ENCODE measurements at places on chromosomes 13 and 19.
A peak's percentile ranks its signal among the peaks of the same experiment; 100 is the strongest.

DNA sequence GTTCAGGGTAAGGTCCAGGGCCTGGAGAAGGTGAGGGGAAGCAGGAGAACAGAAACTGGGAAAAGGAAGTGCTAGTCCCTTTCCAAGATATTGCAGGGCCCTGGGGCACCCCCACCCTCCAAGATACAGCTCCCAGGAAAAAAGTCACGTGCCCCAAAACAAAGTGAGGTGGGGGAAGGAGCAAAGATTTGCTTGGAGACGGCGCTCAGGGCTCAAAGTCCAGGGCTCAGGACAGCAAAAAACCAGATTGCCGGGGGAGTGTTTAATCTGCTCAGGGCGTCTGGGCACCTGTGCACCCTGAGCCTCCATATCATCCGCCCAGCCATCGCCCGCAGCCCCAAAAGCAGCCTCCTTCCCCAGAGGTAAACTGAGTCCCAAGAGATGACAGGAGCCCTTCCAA, 6.3 kb downstream of the SMIM24 start:
- no peak overlapping the region for H3K4me3 ChIP-seq
- no peaks in the 10 kb centered on the region for H3K36me3 ChIP-seq
- H3K4me1 ChIP-seq = peaks cover 3% of the 10 kb centered on the region
- no peak for DNase-seq
- no peak overlapping the region for H3K27ac ChIP-seq

- H3K4me1 ChIP-seq = peaks cover 41% of the 10 kb centered on the region
- peak overlapping the region; percentile 9 for H3K4me3 ChIP-seq
- H3K27ac ChIP-seq = no peak overlapping the region
- H3K27me3 ChIP-seq = no peaks in the 10 kb centered on the region
- DNase-seq = peak; percentile 89
These were observed 2.0 kb upstream of the RNF126 start for GRCh38 chr19:664913-665443.

DNA sequence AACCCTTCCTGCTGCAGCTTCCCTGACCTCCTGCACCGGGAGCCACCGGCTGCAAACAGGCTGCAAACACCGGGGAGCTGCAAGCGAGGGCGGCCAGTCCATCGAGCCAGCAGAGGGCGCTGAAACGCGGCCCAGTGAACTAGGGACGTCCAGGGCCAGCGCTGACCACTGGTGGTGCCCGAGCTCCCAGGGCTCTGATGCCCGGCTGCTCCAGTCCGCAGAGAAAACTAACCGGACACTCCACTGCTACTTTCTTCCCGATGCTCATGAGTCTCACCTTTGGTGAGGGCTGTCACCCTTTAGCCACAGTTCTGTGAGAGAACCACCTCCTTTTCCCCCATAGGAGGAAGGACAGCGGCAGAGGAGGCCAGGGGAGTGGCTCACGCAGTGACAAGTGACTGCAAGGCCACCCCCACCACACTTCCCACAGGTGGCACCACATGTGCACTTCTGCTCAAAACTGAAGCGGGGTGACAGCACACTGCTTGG, 82.8 kb upstream of the MTIF3 start:
- DNase-seq = peak; percentile 57
- peak overlapping the region; percentile 17 for H3K4me3 ChIP-seq

DNA sequence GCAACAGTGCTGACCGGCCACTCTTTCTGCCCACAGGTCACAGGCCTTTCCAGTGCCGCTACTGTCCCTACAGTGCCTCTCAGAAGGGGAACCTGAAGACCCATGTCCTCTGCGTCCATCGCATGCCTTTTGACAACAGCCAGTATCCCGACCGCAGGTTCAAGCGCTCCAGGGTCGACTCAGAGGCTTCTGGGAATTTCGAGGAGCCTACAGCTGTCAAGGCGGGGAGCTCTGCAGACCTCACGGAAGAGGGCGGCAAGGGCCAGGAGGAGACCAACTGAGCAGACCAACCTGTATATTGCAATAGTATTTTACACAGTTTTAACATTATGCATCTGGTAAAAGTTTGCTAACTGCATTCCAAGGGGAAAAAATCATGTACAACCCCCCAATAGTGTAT, 338.5 kb downstream of the ZNF536 start:
- no peak overlapping the region for H3K4me3 ChIP-seq
- H3K4me1 ChIP-seq = no peaks in the 10 kb centered on the region
- H3K36me3 ChIP-seq = no peaks in the 10 kb centered on the region
- H3K27me3 ChIP-seq = no peaks in the 10 kb centered on the region
- no peak overlapping the region for H3K27ac ChIP-seq

GRCh38 chr13:71902676-71903075, 35.7 kb upstream of the DACH1 start:
- no peaks in the 10 kb centered on the region for H3K36me3 ChIP-seq
- no peaks in the 10 kb centered on the region for H3K27me3 ChIP-seq
- H3K4me1 ChIP-seq = no peaks in the 10 kb centered on the region
- H3K27ac ChIP-seq = no peak overlapping the region

GRCh38 chr19:49766930-49767299, at the start of gene AP2A1:
Gene AP2A1 (plus strand): TSS chr19:49767001. CDS start chr19:49767134, 133 bp downstream.
- DNase-seq = no peak
- H3K36me3 ChIP-seq = no peaks in the 10 kb centered on the region
- no peaks in the 10 kb centered on the region for H3K27me3 ChIP-seq
- peak within 1 kb of the TSS; percentile 78 for H3K4me3 ChIP-seq
- peaks cover 24% of the 10 kb centered on the region for H3K4me1 ChIP-seq

DNA sequence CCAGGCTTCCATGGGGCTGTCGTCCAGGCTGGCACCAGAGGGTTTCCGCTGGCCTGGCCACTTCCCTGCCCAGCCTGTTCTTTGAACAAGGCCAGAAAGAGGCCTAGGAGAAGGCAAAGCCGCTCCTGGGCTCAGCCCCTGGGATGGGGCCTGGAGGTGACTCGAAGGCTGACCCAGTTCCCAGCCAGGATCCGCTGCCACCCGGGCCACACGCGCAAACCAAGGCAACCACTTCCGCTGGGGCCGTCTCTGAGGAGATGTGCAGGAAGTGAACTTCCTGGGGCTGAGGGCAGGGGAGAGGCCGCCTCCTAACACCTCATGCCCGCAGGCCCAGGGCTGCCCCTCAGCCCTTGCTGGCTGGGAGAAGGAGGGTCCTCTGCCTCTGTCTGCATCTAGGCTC, 15.2 kb downstream of the PLEKHF1 start:
- H3K27ac ChIP-seq = peak overlapping the region; percentile 56
- DNase-seq = peak; percentile 76
- no peaks in the 10 kb centered on the region for H3K36me3 ChIP-seq
- no peak overlapping the region for H3K4me3 ChIP-seq
- H3K27me3 ChIP-seq = no peaks in the 10 kb centered on the region
- peaks cover 45% of the 10 kb centered on the region for H3K4me1 ChIP-seq

DNA sequence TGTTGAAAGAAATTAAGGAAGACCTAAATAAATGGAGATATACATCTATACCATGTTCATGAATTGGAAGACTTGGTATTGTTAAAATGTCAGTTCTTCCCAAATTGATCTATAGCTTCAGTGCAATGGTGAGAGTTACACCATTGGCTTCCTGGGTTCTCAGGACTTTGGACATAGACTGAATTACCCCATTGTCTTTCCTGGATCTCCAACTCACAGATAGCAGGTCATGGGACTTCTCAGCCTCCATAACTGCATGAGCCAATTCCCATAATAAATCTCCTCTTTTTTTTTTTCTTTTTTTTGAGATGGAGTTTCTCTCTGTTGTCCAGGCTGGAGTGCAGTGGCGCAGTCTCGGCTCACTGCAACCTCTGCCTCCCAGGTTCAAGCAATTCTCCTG, 38.7 kb downstream of the CCNE1 start:
- no peak overlapping the region for H3K4me3 ChIP-seq
- H3K27me3 ChIP-seq = no peaks in the 10 kb centered on the region
- no peak overlapping the region for H3K27ac ChIP-seq
- no peak for DNase-seq
- H3K36me3 ChIP-seq = no peaks in the 10 kb centered on the region

GRCh38 chr13:24288870-24289269, 20.5 kb upstream of the C1QTNF9 start:
- no peaks in the 10 kb centered on the region for H3K27me3 ChIP-seq
- no peak overlapping the region for H3K27ac ChIP-seq
- H3K4me3 ChIP-seq = no peak overlapping the region
- no peaks in the 10 kb centered on the region for H3K4me1 ChIP-seq
- H3K36me3 ChIP-seq = peaks cover 46% of the 10 kb centered on the region

DNA sequence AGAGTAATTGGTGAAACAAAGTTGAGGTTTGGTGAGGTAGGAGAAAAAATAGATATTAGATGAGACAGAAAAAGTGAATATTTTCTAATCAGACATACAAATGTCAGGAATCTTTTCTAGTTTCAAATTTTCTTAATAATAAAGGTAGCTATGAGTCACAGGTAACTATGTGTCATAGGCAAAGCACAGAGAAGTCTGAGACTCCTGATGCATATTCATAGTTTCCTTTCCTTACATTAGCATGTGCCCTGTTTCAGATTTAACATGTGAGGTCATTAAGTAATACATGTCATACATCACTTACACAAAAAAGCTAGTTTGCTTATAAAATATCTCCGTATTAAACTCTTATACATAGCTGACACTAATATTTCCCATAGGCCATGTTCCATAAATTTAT, 1141.3 kb upstream of the PCDH20 start:
- no peaks in the 10 kb centered on the region for H3K27me3 ChIP-seq
- no peaks in the 10 kb centered on the region for H3K4me1 ChIP-seq
- H3K4me3 ChIP-seq = no peak overlapping the region
- no peaks in the 10 kb centered on the region for H3K36me3 ChIP-seq
- DNase-seq = no peak

GRCh38 chr19:46786236-46787039, 2.0 kb downstream of the SLC1A5 start:
- H3K4me3 ChIP-seq = peak overlapping the region; percentile 80
- H3K27me3 ChIP-seq = no peaks in the 10 kb centered on the region
- peak overlapping the region; percentile 47 for H3K27ac ChIP-seq
- peaks cover 51% of the 10 kb centered on the region for H3K4me1 ChIP-seq
- peaks cover 19% of the 10 kb centered on the region for H3K36me3 ChIP-seq
